ENCODE measurements at places on chromosomes 7 and 10.

DNA sequence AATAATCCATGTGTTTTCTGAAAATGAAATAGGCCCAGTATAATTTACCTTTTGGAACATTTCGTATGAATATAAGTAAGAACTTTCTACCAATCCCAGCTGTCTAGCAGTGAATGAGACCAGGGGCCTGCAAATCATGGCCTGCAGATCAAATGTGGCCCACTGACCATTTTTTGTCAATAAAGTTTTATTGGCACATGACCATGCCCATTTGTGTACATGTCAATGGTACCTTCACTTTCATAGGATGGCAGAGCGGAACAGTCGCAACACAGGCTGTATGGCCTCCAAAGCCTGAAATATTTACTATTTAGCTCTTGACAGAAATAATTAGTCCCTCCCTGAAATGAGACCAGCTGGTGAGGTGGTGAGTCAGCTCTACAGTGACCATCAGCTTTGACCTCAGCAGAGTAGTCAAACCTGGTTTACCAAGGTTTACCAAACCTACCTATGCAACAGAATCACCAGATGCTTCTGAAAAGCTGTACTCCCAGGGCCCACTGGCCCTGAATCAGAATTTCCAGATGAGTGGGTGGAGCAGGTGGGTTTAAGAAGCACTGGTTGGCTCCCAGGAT, 13.8 kb upstream of the C10orf90 start:
- no peak for DNase-seq

DNA sequence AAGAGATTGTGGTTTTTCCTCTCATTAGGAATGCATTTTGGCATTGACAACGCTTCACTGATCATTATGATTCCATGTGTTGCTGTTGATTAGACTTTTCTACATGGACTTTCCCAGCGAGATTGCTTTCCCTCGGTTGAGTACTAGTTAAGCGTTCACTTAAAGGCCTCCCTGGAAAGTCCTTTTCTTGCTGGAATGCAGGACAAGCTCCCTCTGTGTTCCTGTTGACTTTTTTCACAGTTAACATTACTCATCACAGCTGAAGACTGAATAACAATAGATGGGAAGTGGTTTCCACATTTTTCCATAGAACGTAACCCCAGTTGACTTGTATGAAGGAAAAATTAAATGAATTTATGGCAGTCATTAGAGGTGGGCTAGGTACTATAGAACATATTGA, 2.6 kb upstream of the CAV1 start:
- DNase-seq: no peak

DNA sequence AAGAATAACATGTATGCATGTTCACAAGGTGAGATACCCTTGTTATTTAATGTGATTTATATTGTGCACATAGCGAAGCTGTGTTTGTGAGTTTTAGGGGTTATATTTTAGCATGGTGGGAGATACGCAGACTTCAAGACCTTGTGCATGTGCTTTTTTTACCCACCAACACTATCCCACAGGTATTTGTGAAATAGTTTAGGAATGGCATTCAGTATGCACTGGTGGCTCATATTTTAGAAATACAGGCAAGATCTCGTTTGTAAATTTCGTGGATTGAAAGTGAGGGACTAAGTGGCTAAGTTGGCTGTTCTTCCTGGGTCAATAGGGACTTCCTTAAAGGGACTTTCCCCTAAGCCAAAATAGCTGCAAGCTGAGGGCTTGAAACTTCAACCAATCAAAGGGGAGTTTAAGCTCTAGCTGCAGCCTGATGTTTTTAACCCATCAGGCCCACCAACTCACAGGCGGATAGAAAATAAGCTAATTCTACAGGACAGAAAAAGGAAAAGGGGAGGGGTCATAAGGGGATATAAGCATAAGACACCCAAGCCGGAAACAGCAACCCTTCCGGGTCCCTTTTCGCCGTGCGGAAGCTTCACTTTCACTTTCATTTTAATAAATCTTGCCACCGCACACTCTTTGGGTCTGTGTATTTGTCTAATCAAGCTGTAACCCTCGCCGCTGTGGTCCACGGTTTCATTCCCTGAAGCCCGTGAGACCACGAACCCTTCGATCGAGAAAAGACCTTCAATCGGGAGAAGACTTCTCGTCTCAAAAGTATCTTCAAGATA, 291.0 kb downstream of the GPR158 start:
- peak; percentile 84 for DNase-seq

DNA sequence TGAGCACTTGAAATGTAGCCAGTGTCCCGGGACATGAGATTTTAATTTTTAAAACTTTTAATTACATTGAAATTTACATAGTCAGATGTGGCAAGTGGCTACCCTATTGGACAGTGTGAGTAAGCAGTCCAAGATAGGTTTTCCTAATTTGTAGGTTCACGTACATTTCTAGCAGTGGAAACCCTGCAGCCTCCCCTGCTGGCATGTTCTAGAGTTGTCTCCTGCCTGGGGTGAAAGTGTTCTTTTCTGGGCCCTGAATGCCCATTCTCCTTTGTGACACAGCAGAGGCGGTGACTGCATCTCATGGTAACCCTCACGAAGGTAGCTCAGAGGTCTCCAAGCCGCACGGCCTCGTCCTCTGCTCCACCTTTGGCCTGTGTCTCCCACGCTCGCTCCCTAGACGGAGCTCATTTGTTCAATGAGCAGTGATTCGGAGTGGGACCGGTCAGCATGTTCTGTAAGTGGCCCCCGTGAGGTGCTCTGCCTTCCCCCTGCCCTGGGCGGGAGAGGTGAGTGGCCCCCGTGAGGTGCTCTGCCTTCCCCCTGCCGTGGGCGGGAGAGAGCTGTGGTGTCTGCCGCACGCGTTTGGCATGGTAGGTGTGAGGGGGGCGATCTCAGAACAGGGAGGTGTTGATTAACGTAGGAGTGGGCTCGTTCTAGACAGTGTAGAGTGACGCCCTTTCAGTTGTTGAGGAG, 18.0 kb downstream of the WDR37 start:
- no peak for DNase-seq

- DNase-seq: peak; percentile 29
Observed at GRCh38 chr7:20306180-20306946, 24.3 kb upstream of the ITGB8 start.

- DNase-seq: no peak
Observed at GRCh38 chr10:65779985-65780384, 1145.9 kb upstream of the LRRTM3 start.

GRCh38 chr10:117726596-117727295, 184.2 kb downstream of the EMX2 start:
- no peak for DNase-seq

DNA sequence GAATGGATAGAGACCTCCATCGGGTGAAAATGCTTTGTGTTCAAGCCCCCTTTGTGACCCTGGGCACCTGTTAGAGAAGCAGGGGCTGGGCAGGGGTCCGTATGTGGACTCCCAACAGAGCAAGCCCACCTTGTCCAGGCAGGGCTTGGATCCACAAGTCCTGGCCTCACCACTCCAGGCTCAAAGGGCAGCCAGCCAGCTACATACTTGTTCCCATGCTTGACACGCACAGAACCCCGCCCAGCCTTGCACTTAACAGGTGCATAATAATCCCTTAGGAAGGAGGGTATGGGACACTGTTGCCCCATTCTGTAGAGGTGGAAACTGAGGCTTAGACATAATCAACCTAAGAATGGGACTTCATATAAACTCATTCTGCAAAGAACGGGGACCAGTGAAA, 160.6 kb downstream of the PRKAG2 start:
- no peak for DNase-seq
